ENCODE measurements at places on chromosomes 11 and 22.

DNA sequence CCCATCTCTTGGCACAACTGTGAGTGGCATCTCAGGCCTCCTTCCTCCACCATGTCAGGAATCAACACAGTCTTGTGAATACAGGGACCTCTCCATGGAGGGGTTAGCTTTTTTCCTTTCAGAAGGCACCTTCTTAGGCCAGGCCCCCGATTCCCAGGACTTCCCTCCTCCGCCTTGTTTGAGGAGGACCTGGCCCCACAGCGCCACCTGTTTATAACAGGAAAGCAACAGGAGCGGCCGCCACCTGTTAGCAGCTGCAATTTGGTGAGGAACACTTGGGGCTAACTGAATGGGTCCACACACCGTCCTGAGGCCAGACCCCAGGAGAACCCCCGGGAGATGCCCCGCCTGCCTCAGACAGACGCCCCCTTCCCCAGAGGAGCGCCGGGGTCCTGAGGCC is 3.8 kb upstream of the PKP3 start:
- peak; percentile 28 for DNase-seq

DNA sequence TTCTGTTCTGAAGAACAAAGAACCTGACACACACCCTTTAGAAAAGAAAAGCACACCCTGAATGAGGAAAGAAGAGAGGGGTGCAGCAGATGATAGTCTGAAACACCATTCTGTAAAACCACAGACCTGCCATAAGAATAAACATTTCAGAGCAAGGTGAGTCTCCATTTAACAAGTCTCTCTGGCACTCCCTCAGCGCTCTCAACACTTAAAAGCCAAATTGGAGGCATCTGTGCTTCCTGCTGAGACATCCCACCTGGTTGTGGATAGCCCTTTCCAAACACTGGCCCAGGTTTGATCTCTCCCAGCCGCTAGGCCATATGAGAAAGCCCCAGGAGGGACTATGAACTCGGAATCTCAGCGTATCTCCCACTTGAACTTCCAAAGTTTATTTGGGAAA is 36.3 kb downstream of the ETS1 start:
- DNase-seq = no peak

- no peak for DNase-seq
These were observed 102.8 kb downstream of the ARHGAP32 start for GRCh38 chr11:129089279-129089678.

GRCh38 chr11:1439341-1439740 is 47.2 kb downstream of the MOB2 start:
- DNase-seq = no peak

DNA sequence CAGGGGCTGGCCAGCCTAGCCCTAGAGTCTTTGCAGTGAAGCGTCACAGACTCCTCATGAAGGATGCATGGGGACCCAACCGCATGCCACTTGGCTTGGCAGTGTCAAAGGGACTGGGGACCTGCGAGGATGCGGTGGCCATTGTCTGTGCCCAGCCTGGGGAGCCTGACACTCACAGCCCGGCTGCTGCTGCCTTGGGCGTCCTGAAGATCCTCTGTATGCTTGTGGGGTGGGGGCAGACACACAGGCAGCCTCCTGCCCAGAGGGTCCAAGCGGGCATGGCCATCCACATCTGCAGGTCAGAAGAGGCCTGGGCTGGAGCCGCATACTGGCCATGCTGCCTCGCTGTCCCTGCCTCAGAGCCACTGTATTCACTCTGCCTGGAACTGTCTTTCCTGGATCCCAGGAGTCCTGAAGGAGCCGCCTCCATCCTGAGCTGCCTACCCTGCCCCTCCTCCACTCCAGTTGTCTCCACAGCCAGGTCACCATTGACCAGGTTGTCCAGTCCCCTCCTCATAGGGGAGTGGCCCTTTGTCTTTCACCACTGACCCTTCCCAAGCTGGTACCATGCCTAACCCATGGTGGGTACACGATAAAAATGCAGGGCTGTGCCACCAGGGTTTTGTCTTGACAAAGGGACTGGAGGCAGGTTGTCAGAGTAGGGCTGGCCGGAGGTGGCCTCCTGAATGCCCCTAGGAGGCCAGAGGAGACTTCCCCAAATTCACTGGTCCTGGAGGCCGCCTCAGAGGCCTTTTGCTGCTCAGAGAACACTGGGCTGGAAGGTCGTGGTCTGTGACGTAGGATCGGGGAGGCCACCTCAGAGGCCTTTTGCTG is 107.0 kb downstream of the KCNQ1OT1 start:
- DNase-seq = no peak

DNA sequence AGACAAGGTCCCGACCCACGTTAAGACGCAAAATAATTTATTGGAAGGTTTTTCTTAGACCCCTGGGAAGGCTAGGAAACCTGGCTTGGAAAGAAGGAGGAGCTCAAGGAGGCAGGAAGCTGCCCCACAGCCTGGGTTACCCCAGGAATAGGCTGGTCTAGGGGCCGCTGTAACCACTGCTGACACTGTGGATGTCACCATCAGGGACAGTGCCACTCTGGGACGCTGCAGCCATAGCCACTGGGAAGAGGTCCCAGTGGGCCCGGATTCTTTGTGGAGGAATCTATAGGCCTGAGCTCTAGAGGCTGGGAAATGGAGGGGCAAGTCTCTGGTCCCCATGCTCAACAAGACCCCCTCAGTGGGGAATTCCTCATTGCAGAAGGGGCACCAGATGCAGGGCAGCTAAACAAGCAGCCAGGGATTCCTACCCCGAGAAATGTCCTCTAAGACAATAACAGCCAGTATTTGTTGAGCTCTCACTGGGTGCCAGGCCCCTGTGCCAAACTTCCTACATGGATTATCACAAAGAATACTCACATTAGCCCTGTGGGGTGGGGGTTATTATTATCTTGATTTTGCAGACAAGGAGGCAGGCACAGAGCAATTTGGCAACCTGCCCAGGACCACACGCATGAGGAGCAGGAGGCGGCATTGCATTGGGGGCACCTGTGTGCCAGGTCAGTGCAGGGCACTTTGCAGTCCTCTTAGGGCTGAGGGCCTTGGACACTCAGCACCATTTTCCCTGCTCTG is 19.5 kb upstream of the CHKA start:
- no peak for DNase-seq

- DNase-seq = no peak
These were observed 105.4 kb downstream of the FAM76B start for GRCh38 chr11:95684170-95684569.

DNA sequence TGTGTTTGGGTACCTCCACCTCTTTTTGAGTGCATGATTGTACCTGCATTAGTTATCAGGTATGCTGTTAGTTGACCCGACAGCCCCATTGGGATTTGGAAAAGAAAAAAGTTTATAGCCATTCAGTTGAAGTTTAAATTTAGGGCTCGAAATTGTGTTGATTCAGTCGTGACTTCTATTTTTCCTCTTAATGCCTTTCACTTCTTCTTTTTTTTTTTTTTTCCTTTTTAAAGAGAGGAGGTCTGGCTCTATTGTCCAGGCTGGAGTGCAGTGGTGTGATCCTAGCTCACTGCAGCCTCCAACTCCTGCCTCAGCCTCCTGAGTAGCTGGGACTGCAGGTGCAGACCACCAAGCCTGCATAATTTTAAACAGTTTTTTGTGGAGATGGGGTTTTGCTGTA is 2.3 kb downstream of the STT3A start:
- no peak for DNase-seq

DNA sequence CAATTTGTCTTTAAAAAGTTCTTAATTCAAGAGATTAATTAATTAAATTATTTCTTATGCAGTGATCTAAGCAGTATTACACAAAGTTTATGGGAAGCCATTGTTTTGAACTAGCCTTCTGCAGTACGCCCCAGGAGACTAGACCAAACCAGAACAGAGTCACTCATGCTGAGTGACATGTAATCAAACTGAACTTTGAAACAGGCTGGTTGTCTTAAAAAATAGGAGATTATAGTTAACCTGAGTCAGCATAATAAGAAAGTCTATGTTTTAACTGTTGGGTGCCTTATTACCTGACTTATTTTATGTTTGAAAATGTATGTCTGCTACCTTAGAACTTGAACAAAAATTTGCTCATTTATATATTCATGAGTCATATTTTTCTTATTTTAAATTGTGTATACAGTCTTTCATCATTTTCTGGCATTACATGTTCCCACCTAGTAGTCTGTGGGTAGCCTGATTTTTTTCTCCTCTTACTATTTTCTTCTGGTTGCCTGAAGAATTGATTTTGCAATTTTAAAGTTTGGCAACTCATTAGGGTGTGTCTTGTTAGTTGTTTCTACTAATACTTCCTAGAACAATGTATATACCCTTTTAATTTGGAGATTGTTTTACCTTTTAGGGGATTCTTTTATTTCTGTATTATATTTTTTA is 161.4 kb downstream of the AASDHPPT start:
- DNase-seq = no peak

DNA sequence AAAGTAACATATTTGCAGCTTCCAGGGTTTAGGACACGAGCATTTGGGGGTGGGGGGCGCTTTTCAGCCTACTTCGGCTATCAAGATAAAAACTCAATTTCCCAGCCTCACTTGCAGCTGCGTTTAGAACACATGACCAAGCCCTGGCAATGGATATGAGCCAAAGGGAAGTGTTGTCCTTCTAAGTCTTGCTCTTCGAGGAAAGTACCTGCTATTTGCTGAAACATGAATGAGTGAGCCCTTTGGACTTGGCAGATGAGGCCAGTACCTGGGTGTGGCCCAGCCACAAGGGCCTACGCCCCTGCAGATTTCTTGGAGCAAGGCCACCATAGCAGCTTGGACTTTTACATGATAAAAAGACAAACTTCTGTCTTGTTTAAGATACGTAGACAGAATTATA is 60.2 kb upstream of the SORL1 start:
- no peak for DNase-seq

DNA sequence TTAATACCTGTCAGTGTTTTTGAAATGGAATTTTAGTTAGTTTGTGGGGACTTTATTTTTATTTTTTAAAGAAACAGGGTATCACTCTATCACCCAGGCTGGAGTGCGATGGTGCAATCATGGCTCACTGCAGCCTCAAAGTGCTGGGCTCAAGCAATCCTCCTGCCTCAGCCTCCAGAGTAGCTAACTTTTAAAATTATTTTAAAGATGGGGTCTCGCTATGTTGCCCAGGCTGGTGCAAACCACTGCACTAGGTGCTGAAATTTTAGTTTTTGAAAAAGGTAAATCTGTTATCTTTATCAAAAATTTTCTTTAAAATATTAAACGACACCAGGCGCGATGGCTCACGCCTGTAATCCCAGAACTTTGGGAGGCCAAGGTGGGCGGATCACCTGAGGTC is 42.6 kb downstream of the AMBRA1 start:
- DNase-seq = no peak

DNA sequence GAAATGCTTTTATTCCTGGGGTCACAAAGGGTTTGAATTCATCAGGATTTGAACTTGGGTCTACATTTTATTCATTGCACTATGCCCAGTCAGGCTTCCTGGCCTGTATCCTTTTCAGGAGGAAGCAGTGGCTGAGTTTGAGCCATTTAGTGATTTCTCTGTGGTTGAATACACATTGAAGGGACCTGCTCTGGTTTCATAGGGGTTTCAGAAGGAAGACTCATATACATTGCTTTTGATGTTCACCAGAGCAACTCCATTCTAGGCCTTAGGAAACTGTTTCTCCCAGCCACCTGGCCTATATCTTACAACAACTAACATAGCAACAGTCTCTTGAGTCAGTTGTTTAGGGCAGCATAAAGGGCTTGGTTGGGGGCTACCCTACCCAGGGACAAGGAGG is 165.7 kb downstream of the INSC start:
- DNase-seq = no peak

GRCh38 chr11:86386746-86387145 is 12.1 kb downstream of the CCDC81 start:
- no peak for DNase-seq

DNA sequence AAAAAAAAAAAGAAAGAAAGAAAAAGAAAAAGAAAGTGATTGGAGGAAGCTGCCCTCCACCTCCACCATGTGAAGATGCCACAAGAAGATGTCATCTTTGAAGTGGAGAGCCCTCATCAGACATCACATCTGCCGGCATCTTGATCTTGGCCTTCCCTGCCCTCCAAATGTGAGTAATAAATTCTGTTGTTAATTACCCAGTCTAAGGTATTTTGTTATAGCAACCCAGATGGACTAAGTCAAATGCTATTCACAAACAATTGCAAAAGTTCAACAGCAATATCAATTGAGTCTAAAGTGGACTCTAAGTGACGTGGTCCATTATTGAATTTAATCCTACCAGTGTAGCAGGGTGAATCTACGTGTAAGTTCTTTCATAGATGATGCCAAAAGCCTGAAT is 55.9 kb upstream of the NUP160 start:
- no peak for DNase-seq

- DNase-seq = no peak
These were observed 19.5 kb downstream of the TAB1 start for GRCh38 chr22:39419096-39419495.

DNA sequence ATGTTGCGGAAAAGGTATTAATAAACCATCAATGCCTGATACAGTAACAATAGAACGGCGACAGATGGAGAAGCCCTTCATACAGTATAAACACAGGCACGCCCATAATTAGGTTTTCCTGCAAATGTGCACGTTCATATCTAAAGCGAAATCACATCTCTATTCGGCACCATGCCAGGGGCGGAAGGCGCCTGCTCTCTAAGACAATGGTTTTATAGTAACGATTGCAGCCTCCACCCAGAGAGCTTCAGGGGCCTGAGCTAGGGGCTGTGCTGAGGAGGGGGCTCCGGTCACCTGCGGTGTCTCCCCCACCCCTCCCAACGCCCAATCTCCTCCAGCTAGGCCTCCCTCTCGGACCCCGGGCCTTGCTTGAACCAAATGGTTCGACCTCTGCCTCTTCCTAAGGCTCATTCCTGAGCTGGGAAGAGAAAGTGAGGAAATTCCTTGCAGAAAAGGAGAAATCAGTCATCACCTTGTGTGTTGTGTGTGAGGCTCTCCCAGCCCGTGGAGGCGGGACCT is 9.6 kb downstream of the KRTAP5-5 start:
- DNase-seq = no peak

DNA sequence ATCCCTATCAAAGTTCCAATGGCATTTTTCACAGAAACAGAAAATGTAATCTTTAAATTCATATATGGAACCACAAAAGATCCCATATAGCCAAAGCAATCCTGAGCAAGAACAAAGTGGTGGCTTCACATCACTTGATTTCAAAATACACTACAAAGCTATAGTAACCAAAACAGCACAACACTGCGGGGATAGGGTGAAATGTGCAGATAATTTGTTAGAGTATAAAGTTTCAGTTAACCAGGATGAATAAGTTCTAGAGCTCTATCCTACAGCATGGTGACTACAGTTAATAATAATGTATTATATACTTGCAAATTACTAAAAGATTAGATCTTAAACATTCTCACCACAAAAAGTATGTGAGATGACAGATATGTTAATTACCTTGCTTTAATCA is 55.5 kb downstream of the MAPK1 start:
- DNase-seq = no peak

- no peak for DNase-seq
These were observed 83.6 kb upstream of the PPARA start for GRCh38 chr22:46066691-46067090.

DNA sequence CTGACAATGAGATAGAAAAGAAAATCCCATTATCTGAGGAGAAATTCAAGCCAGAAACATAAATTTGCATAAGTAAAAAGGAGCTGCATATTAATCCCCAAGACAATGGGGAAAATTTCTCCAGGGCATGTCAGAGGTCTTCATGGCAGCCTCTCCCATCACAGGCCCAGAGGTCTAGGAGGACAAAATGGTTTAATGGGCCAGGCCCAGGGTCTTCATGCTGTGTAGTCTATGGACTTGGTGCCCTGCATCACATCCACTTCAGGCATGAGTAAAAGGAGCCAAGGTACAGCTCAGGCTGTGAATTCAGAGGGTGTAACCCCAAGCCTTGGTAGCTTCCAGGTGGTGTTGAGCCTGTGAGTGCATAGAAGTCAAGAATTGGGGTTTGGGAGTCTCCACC is 1097.2 kb upstream of the RAG2 start:
- DNase-seq = no peak

GRCh38 chr22:42188808-42189447 is 58.3 kb upstream of the CYP2D6 start:
- peak; percentile 46 for DNase-seq

Measured in HCT116 (cell line).